ENCODE measurements at places on chromosomes 6 and 20.

DNA sequence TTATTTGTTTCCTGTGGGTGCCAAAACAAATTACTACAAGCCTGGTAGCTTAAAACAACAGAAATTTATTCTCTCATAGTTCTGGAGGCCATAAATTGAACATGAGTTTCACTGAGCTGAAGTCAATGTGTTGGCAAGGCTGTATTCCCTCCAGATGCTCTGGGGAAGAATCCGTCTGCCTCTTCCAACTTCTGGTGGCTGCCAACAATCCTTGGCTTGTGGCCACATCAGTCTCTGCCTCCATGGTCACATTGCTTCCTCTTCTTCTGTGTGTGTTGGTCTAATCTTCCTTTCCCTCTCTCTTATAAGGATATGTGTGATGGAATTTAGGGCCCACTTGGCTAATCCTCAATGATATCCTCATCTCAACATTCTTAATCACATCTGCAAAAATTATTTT lies 92.8 kb upstream of the EPB41L1 start:
- peak; percentile 85 for DNase-seq

DNA sequence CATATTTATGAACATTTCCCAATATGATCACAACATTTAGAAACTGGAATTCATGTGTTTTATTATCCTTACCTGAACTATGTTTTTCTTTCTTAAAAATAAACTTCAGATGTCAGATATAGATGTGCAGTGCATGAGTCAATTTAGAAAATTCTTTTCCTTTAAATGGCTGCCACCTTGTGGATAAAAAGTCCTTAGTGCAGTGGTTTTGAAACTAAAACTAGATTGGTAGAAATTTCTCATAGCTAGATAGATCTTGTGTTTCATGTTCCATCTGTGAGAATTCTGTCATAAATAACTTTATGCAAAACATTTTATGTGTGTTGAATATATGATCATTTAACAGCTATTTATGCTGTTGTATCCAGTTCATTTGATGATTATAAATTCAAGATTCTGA lies 134.9 kb downstream of the KLHL32 start:
- no peak for DNase-seq

DNA sequence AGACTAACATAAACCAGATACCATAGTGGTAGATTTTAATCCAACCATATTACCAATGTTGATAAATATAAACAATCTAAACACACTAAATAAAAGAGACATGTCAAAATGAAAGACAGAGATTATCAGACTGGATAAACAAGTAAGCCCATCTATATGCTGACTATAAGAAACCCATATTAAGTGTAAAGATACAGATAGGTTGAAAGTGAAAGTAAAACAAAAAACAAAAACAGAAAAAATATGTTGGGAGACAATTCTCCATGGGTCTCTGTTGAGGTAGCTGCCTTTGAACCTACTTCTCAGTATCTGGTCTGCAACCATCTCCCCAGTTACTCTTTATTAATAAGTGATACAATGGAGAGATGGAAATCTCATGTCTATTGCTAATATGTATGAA lies 21.2 kb downstream of the REV3L start:
- no peak for DNase-seq

- DNase-seq: peak; percentile 78
Observed at GRCh38 chr20:57514273-57514751, 10.6 kb downstream of the CTCFL start.

DNA sequence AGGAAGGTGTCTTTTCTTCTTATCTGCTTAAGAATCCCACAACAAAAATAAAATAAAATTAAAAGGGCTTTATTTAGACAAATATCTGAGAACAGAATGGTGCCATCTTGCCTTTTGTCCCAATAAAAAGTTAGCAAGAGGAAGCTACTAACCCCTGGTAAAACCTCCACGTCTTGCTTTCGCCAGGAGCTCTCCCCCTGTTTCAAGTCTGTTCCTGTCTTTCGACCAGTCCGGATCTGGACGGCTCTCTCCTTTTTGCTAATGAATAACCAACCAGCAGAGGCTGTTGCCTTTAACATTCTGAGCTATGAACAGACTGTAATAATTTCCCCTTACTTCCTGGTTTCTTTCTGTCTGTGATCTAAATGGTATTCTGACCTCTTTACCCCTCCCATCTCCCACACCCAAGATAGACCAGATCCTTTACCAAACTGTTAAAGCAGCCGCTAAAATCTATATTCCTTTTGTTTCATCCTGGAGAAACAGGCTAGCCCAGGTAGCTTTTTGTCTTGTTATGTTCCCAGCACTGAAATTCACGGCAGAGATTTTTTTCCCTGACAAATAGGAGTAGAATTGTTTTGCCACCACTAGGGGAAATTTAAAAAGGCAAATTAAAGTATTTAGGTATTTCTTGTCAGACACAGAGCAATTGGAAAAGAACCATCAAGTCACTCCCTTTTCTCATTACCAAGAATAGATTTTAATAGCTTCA lies at the start of gene FRK:
Gene FRK (minus strand): TSS at position 320 of the 712 bp plus-strand sequence. CDS start 580 bp downstream, outside the sequence.
- peak; percentile 51 for DNase-seq

- no peak for DNase-seq
Observed at GRCh38 chr6:108030211-108030610, 44.3 kb downstream of the OSTM1 start.

GRCh38 chr6:32982084-32982701 lies 13.8 kb downstream of the BRD2 start:
- DNase-seq: no peak

DNA sequence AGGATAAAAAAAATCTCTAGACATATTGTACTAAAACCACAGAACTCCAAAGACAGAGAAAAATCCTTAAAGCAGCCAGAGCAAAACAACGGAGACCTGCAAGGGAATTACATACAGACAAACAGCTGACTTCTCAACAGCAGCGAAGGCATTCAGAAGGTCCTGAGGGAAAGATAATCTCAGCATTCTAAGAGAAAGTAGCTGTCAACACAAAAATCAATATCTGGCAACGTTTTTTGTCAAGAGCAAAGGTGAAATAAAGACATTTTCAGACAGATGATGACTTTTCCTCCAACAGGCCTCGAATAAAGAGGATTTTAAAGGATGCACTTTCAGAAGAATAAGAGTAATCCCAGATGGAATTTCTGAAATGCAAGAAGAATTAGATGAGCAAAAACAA lies 6.1 kb upstream of the SCGN start:
- DNase-seq: no peak

DNA sequence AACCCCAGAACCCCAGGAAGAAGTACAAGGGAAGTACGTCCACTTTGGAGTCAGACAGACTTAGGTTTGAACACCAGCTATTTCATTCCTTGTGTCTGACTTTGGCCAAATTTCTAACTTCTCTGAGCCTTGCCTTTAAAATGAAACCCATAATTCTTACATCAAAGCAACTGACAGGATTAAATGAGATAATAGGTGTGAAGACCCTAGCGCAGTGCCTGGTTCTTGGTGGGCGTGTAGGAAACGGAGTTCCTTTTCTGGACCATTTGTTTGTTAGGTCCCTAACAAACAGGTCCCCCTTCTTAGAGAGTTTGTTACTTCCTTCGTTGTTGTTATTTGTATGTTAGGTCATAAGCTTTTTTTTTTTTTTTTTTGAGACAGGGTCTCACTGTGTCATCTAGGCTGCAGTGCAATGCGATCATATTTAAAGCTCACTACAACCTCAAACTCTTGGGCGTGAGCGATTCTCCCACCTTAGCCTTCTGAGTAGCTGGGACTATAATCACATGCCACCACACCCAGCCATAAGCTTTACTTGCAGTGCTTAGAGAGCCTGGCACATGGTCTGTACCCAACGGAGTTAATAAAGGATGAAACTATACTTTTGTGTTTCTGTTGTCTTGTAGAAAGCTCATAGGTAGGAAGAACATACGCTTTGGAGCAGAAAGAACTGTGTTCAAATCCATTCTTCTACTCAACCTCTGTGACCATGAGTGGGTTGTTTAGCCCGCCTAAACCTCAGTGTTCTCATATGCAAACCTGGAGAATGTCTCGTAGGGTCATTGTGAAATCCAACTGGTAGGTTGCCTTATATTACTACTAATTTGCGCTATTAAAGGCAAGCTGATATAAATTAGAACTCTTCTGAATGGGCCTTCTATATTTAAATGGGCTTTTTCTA lies 21.8 kb upstream of the MROH8 start:
- DNase-seq: no peak

DNA sequence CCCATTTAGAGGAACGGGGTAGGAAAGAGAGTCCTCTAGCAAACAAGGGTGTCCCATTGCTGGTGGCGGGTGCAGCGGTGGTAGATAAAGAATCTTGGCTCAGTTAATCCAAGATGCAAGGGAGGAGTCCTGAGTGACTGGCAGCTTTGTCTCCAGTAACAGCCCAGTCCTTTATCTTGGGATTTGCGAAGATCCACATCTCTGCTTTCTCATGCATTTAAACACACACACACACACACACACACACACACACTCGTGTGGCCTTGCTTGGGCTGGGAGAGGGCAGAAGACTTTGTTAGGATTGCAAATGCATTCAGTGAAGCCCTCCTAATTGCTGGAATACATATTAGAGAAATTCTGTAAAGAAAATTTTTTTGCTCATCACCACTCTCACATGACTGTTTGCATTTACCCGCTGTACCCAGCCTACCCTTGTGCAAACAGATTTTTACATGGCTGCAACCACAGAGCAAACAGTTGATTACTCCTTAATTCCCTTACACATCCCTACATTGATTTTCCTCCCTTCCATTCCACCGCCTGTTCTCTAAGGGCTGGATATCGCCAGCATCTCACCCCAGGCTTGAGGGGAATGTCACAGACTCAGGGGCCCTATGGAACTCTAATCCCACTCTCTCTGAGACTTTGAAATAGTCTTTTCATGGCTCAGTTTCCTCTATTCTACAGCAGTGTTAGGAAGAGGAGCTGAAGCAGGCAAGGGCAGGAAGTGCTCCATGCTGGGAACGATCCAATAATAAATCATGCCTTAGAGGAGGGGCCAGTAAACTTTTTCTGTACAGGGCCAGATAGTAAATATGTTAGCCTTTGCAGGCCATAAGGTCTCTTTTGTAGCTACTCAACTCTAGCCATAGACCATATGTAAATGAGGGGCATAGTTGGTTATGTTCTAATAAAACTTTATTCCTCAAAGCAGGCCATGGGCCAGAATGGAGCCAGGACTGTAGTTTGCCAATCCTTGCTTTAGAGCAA lies 3.5 kb downstream of the C6orf132 start:
- no peak for DNase-seq

Measured in right cardiac atrium (tissue), 5 donors.